ENCODE measurements at places on chromosomes 2 and 18. TPM values are rescaled to one million over a fixed set of nuclear protein-coding genes. Genes with fewer than 3 reads are reported as not detected.

- peaks cover 18% of the 10 kb centered on the region for H3K36me3 ChIP-seq
- peak overlapping the region; percentile 93 for H3K27ac ChIP-seq
- peaks cover 3% of the 10 kb centered on the region for H3K4me1 ChIP-seq
- DNase-seq: peak; percentile 73
- H3K27me3 ChIP-seq: no peaks in the 10 kb centered on the region
- peak overlapping the region; percentile 87 for H3K4me3 ChIP-seq
Observed at GRCh38 chr2:55519938-55520885, 694 bp downstream of the CFAP36 start.

DNA sequence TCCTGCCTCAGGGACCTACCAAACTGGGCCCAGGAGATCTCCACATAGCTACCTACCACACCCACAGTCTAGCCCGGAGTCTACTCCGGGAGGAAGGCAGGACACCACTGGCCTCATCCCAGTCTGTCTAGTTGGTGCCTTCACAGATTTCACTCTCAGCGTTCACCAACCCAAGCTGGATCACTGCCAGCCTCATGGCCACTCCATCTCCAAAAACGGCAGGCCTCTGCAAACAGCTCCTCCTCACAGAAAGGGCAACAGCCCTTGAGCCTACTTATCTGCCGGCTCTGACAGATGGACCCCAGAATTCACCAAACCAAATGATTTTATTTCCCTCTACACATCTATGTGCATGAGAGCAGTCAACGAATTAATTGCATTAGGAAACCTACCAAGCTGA lies 61.3 kb downstream of the NCKAP5 start:
- H3K27me3 ChIP-seq: no peaks in the 10 kb centered on the region
- DNase-seq: no peak
- no peak overlapping the region for H3K4me3 ChIP-seq
- H3K4me1 ChIP-seq: peaks cover 10% of the 10 kb centered on the region
- H3K36me3 ChIP-seq: no peaks in the 10 kb centered on the region

Gene LBX2
- not detected for total RNA-seq

Gene UGT1A7
- not detected for total RNA-seq

Gene ALLC
- 8.2 TPM for total RNA-seq

All from spinal cord (tissue), 10 donors.